EL (cell line): ENCODE measurements at places on chromosomes 1 and 21.
A peak's percentile ranks its signal among the peaks of the same experiment; 100 is the strongest.

- no peak for DNase-seq
Measured at GRCh38 chr21:42556960-42557359, 43.3 kb downstream of the SLC37A1 start.

- no peak for DNase-seq
Measured at GRCh38 chr1:175033953-175034352, 10.7 kb upstream of the MRPS14 start.

- DNase-seq: no peak
Measured at GRCh38 chr1:226603858-226604559, 55.4 kb downstream of the STUM start.

GRCh38 chr1:75083223-75083622 lies 51.0 kb upstream of the LHX8 start:
- no peak for DNase-seq

- no peak for DNase-seq
Measured at GRCh38 chr1:45612941-45613579, 10.8 kb downstream of the CCDC17 start.

DNA sequence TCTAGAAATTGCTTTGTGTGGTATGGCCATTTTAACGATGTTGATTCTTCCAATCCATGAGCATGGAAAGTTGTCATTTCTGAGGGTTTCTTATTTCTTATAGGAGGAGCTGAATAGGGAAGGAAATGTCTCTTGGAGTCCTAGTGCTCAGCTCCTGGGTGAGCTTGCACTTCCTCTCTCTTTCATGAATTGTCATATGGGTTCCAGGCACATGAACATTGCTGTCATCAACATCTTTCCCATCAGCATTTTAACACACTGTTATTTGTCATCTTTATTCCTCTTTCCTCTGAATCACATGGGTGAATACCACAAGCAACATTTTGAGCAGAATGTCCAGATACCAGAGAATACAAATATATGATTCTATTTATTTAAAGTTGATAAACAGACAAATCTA lies 23.4 kb downstream of the SLAMF6 start:
- DNase-seq: no peak

DNA sequence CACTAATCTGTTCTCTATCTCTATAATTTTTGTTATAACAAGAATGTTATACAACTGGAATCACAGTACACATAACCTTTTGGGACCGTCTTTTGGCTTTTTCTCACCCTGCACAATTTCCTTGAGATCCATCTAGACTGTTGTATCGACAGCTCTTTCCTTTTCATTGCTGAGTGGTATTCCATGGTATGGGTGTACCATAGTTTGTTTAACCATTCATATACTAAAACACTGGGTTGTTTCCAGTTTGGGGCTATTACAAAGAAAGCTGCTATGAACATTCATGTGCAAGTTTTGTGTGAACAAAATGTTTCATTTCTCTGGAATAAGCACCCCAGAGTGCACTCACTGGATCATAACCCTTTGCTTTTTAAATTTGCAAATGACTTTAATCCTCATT lies 15.4 kb upstream of the HCRTR1 start:
- DNase-seq: no peak

GRCh38 chr1:178643831-178644230 lies 81.2 kb upstream of the RALGPS2 start:
- no peak for DNase-seq

- peak; percentile 39 for DNase-seq
Measured at GRCh38 chr1:147478521-147478920, 62.8 kb upstream of the BCL9 start.

DNA sequence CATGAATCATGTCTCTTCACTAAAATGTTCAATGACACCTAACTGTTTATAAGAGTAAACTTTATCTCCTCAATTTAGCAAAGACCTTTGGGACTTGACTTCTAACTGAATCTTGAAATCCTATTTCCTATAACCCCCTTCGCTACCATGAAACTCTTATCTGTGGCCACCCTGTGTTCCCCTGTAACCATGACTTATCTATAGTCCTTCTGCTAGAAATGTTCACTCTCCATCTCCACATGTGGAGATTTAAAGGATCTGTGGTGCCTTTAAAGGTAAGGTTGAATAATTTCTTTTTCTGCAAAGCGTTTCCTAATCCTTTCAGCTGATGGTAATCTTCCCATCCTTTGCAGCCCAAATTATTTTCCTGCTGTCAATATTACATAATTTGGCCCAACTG lies 436.3 kb upstream of the RUNX1 start:
- no peak for DNase-seq

DNA sequence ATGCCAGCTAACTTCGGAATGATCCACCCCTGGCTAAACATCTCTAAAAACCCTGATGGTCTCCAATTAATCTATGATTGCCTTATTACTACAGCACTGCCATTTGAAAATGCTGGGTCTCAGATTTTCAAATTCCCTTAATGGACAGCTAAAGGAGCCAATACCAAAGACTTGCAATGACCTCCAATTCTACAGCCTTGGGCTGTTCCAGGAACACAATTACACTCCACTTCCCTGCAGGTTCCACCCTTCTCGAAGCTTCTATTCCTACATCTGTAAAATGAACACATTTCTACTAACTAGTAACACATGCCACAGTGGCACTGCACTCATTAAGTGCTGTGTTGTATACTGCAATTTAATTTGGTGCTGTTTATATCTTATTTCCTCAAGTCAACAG lies 85.7 kb upstream of the AK4 start:
- no peak for DNase-seq
